ENCODE measurements at places on chromosomes 5 and 9. TPM values are rescaled to one million over a fixed set of nuclear protein-coding genes. Genes with fewer than 3 reads are reported as not detected.

ZNF483 gene
- 1.2 TPM for total RNA-seq

TMEM141 gene
- total RNA-seq: 366 TPM

FSTL4 gene
- 0.32 TPM for total RNA-seq

SPATA31A3 gene
- not detected for total RNA-seq

NMUR2 gene
- not detected for total RNA-seq

STPG3 gene
- not detected for total RNA-seq

SERF1A gene
- total RNA-seq: 3.8 TPM

ZNF367 gene
- total RNA-seq: 18.9 TPM

TEX48 gene
- total RNA-seq: not detected
